Activated T-cell treated with anti-CD3 and anti-CD28 coated beads, Interleukin-2, amount 50 U/mL, for 48 hours (primary cell): ENCODE measurements at places on chromosomes 11 and 22.
A peak's percentile ranks its signal among the peaks of the same experiment; 100 is the strongest.

DNA sequence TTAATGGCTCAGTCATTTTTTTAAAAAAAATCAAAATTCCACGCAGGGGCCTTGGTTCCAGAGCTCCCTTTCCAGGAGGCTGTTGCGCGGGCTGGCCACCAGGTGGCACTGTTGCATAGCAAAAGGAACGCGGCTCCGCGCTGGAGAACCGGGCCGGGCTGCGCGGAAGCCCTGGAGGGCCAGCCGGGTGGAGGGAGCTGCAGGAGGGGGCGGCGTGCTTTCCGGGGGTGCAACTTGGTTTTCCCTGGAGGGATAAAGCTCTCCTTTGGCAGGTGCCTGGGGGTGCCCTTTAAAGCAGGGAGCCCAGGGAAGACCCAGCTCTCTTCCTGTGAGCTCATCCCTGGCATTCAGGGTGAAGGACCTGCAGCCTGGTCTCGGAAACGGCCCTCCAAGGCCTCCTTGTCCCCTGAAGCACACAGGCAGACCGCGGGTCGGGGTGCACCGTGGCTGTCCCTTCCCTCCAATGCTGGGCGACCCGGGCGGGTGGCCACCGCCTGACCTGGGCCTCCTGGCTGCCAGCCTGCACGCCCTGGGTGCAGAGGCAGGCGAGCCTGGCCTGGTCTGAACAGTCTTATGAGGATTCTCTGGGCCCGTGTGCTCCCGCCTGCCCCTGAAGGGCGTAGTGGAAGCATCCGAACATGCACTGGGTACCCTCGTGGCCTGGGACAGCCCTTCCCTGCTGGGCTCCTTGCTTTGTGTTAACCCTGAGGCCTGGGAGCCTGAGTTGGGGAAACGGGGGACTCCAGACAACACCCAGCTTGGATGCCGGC is 23.4 kb downstream of the KRTAP5-5 start:
- DNase-seq = peak; percentile 86

GRCh38 chr11:11135820-11136476 is 217.1 kb downstream of the CSNK2A3 start:
- no peak for DNase-seq

GRCh38 chr11:30328681-30329080 is 5.8 kb downstream of the ARL14EP start:
- DNase-seq = no peak

- DNase-seq = no peak
These were observed 12.3 kb downstream of the LTO1 start for GRCh38 chr11:69662806-69663205.

DNA sequence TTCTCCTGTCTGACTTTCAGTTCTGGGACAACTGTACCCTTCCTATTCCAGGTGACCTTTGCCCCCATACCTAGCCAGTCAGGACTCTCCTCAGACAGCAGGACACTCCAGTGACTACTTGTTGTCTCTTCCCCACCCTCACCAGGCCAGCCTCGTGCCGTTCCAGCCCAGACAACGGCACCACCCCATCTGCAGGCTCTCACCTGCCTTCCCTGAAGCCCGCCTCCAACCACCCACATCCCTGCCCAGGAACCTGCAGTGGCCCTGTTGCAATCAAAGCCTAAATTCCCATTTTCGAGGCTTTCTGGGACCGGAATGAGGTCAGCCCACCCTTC is 3.7 kb downstream of the IL2RB start:
- DNase-seq = no peak

GRCh38 chr22:46769191-46769675 is 6.8 kb downstream of the TBC1D22A start:
- DNase-seq = no peak

DNA sequence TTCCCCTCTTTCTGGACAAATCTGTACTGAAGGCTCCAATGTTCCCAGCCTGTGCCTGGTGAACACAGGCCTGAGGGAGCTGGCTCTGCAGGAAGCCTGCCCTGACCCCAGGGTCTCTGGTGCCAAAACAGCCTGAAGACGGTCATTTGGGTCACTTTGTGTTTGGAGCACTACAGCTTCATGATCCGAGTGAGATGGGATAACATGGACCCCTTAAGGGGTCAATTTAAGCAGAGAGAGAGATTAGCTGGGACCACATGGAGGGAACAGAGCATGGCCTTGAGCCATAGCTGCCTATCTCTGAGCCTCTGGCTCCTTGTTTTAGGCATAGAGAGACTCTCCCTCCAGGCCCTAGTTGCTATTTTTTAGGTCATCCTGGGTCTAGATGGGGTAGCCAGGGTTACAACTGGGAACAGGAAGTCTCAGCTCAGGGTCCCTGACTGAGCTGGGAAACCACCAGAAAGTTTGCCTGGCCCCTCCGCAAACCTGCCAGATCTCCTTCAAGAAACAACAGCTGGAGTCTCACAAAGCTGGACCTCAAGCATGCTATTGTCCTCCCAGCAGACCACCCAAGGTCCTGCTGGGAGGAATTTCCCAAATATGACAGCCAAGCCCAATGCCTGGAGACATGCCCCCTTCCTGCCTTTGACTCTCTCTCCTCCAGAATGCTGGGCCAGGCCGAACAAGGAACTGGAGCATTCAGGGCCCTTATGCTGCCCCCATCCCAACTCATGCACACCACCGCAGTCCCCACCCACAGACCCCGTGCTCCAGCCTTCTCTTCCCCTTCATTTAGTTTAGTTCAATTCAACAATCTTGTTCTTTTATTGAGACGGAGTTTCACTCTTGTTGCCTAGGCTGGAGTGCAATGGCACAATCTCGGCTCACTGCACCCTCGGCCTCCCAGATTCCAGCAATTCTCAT is 4.0 kb downstream of the SLCO2B1 start:
- no peak for DNase-seq

DNA sequence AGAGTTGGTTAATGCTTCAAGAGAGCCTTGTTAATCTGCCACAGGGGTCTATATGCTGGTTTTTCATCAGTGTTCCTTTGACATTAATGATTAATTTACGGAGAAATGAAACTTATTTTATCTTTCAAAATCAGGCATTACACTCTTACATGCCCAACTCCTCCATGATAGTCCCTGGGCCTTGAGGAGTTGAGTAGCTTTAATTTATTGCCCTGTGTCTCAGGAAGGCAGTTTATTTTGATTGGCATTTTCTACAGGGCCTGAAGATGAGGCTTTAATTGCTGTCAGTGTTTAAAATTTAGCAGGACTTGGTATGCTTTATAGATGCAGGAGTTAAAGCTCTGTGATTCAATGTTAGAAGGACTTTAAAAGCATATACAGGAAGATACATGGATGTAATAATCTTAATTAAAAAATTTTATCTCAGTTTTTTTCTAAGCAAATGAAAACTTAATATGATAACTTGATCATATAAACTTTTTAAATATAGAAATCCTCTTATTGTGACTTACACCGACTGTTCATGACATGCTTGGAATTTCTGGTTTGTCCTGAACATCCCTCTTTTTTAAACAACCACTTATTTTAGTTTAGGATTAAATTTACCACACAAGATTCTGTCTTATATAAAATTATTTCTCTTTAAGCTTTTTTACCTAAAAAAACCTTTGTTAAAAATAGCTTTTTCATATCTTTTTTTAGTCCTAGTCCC is 12.2 kb downstream of the GLYAT start:
- no peak for DNase-seq

DNA sequence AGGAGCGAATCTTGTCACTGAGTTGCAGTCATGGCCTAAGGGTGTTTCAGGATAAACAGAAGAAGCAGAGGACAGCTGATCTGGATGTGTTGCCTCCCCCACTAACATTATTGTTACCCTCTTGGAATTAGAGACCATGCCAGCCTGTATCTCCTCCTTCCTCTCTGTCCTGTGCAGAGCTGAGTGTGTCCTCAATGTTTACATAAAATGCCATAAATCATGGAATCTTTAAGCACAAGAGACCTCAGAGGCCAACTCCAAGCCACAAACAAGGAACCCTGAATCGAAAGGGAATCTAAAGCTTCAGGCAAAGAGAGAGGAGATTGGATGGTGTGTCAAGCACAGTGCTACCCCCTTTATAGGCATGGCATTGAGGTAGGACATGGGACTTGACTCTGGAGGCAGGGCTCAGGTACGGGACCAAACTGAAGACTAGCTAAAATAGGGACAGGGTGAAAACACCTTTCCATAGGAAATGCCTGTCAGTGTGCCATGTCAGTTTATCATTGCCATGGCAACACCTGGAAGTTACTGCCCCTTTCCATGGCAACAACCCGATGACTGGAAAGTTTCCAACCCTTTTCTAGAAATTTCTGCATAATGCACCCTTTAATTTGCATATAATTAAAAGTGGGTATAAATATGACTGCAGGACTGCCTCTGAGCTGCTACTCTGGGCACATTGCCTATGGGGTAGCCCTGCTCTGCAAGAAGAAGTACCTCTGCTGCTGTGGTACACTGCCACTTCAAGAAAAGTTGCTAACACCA is 489.7 kb downstream of the MIAT start:
- DNase-seq = no peak

DNA sequence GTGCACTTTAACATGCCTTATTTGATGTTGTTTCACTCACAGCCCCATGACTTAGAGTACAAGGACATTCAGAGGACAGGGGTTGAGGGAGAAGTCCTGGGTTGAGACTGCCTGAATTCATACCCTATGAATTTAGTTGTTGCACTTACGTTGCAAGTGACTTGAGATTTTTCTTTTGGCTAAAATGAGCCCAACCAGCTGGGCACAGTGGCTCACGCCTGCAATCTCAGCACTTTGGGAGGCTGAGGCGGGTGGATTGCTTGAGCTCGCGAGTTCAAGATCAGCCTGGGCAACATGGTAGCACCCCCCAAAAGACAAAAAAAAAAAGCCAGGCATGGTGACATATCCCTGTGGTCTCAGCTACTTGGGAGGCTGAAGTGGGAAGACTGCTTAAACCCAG is 7.3 kb upstream of the GRK3 start:
- no peak for DNase-seq

DNA sequence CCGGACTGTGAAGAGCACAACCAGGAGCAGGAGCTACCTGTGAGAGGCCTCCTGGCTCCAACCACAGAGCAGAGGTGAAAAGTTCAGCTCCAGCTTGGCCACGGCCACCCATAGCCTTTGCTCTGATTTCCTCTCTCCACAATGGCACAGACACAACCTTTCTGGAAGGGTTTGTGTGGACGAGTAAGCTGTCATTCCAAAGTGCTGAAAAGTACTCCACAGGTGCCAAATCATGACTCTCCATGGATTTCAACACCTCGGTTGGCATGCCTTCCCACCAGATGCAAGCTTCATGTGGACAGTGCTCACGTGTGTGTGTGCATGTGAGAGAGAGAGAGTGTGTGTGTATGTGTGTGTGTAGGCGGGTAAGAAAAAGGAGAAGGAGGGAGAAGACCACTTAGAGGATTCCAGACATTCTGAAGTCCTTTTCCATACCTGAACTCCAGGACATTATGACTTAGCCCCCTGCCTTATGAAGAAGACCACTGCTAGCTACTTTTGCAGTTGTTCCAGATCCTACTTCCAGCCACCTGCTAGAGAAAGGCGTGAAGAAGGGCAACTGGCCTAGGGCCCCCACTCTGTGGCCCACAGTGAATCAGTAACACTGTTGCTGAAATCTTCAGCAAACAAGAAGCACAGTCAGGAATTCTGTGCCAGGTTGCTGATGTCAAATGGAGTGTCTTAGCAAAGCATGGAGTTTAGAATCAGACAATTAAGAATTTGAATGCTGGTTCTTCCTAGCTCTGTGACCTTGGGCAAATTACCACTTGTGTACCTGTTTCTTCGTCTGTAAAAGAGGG is 13.9 kb upstream of the NAV2 start:
- DNase-seq = no peak

GRCh38 chr11:73454987-73455386 is 78.8 kb downstream of the RELT start:
- DNase-seq = no peak

- no peak for DNase-seq
These were observed 16.1 kb upstream of the OR51M1 start for GRCh38 chr11:5367448-5368074.

DNA sequence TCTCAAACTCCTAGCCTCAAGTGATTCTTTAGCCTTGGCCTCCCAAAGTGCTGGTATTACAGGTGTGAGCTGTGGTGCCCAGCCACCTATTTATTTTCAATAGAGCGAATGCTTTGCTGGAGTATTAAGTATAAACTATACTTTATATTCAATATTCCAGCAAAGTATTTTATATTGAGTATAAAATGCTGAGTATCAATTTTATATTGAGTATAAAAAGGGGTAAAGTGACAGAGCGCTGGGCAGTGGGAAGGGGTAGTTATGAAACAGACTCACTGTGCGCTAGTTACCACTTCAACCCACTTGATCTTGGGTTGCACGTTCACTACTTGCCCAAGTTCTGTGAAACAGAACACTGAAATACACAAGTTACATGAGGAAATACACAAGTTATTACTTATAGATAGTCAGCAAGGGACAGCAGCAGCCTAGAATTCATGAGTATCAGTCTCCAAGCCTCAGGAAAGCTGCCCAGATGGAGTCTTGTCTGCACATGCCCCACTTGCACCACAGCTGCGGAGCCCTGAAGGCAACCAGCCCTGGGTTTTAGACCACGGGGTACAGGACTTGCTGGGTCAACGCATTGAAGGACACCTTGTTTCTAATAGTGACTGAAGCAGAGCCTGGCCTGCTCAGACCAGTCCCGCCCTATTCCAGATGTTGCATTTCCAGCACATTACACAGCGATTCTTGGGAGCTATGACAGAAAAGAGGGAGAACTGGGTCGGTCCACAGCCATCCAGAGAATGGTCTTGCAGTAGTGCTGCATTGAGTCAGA is 51.6 kb upstream of the SYT13 start:
- DNase-seq = no peak

- DNase-seq = no peak
These were observed 1116.6 kb downstream of the BRD1 start for GRCh38 chr22:48711031-48711431.

DNA sequence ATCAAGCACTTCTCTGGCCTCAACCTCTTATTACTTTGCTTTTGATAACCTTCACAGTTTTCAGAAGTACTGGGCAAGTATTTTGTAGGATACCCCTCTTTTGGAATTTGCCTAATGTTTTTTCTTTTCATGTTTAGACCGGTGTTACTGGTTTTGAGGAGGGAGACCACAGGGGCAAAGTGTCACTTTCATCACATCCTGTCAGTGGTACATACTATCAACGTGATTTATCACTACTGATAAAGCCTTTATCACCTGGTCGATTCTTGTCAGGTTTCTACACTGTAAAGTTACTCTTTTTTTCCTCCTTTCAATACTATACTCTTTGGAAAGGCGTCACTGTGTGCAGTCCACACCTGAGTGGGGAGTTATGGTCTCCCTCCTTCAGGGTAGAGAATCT is 26.7 kb downstream of the QSER1 start:
- DNase-seq = no peak

- no peak for DNase-seq
These were observed 243.7 kb downstream of the TTC28 start for GRCh38 chr22:28435982-28436381.

- DNase-seq = no peak
These were observed 2.2 kb upstream of the SLC6A5 start for GRCh38 chr11:20597154-20597679.

DNA sequence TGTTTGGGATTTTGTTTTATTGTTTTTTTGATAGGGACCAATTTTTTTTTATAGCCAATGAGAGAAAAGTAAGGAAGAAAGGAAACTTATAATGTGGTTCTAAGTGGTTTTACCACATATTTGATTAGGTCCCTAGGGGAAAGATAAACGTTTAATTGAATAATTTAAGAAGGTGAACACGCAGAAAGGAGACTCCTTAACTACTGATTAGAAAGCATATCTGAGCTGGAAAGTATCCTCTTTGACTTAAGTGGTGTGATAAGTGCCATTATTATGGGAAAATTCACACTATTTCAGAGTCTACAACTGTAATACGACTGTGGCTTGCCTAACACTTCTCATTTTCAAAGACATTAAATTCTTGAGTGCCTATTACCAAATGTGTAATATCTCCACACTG is 106.5 kb upstream of the GRAMD1B start:
- DNase-seq = no peak

- no peak for DNase-seq
These were observed 107.5 kb downstream of the FEZ1 start for GRCh38 chr11:125388611-125389010.
